Left lobe of liver (tissue), 2 donors: ENCODE measurements at places on chromosomes 5 and 9.

- no peak for DNase-seq
These were observed 25.6 kb upstream of the TDRD7 start for GRCh38 chr9:97386265-97386633.

DNA sequence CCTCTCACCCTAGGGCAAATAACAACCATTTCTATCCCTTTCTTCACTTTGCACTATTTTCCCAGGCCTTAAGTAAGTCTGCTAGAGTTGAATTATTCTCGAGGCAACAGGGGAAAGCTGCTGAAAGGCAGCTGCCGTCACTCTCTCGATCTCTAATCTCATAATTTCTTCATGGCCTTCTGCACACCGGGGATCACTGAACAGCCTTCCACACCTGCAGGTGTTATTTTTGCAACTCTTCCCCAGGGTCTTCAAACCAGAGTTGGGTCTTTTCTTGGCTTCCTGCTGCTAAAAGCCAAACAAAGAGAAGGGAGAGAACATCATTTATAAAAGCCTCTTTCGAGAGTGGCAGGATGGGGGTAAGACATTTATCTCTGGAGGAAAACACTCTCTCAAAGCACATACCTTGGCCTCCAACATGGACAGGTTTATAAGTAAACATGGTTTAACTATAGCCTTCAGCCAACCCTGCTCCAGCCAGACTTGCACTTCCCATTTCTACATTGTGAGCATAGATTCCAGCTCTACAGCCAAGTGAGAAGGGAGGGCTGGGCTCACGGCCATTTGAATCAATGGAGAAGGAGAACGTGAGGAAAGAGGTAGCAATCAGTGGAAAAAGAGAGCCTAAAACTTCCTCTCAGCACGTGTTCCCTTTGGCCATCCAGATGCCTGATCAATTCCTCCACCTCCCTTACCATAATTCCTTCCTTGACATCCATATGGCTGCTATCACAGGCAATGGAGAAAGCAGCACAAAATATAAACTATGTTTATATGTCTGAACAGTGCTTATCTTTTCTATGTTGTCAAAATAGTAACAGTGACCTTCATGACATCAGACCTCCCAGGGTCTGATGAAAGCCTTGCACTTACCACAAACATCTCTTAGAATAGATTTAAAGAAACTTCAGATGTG, 464.9 kb downstream of the TLE1 start:
- DNase-seq: no peak

DNA sequence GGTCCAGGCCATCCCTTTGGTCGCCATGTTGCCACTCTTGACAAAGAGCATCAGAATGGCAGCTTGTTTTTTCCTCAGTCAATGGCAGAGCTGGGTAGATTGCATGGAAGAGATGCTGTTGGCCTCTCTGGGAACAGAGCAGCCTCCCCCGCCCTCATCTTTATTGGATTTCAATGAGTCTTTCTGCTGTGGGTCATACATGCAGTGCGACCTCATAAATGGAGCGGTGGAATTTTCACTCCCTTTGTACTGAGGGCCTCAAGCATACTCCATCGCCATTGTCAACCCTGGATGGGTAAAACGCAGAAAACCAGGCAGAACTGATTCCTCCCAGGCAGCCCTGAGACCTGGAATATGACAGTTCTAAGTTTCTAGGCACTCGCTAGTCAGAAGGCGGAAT, 71.8 kb downstream of the ZNF618 start:
- DNase-seq: peak; percentile 23

GRCh38 chr9:131304676-131305355, 15.3 kb downstream of the PLPP7 start:
- DNase-seq: no peak

- no peak for DNase-seq
These were observed 717.8 kb downstream of the DTWD2 start for GRCh38 chr5:118270526-118270925.

- DNase-seq: no peak
These were observed 21.0 kb downstream of the PSD2 start for GRCh38 chr5:139816566-139816965.

DNA sequence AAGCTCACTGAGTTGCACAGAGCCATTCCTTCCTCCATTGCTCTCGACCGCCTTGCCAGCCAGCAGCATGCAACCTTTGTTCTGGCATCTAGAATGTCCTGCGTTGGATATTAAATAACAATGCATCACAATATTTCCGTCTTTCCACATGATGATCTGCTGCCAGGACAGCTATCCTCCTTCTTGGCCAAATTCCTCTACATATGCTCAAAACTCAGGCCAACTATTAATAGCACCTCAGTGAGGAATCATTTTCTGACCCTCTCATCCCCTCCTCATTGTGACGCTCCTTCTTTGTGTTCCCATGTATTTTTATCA, 128.6 kb downstream of the MYO10 start:
- no peak for DNase-seq
